Subcutaneous adipose tissue (tissue), 4 donors: ENCODE measurements at places on chromosomes 4 and X. TPM values are rescaled to one million over a fixed set of nuclear protein-coding genes. Genes with fewer than 3 reads are reported as not detected.

Gene RAB40A
- total RNA-seq = 0.65 TPM

Gene TSPAN5
- total RNA-seq = 3.4 TPM

Gene C1QTNF7
- total RNA-seq = 18.9 TPM

Gene OTUD5
- 47.5 TPM for total RNA-seq

Gene SFRP2
- 3.1 TPM for total RNA-seq

Gene SMIM10
- 6.0 TPM for total RNA-seq

Gene NLGN4X
- total RNA-seq = 0.22 TPM

Gene TEX13B
- total RNA-seq = not detected

Gene SLITRK2
- total RNA-seq = 0.94 TPM

Gene COMMD8
- 18.5 TPM for total RNA-seq

Gene FOXR2
- not detected for total RNA-seq

Gene JAKMIP1
- total RNA-seq = 0.38 TPM

Gene JADE1
- total RNA-seq = 56.9 TPM

Gene TBX22
- not detected for total RNA-seq

Gene CC2D2A
- total RNA-seq = 12.6 TPM

Gene DIPK2B
- total RNA-seq = 36.0 TPM

Gene FGFR3
- 0.94 TPM for total RNA-seq

Gene PCDH11X
- 0.65 TPM for total RNA-seq

Gene GATA1
- total RNA-seq = 0.44 TPM

Gene QRFPR
- total RNA-seq = 0.44 TPM

Gene MAGEC1
- not detected for total RNA-seq

Gene MAGEA9B
- total RNA-seq = not detected

Gene ANAPC4
- 43.0 TPM for total RNA-seq

Gene CACNA1F
- 0.66 TPM for total RNA-seq

Gene CXCL9
- 0.75 TPM for total RNA-seq

Gene SULT1B1
- total RNA-seq = 3.3 TPM

Gene PNMA3
- not detected for total RNA-seq

Gene MAP3K15
- total RNA-seq = not detected

Gene MUC7
- not detected for total RNA-seq

Gene PPEF2
- total RNA-seq = not detected

Gene RADX
- total RNA-seq = 2.6 TPM

Gene SYP
- 2.4 TPM for total RNA-seq

Gene IL9R
- not detected for total RNA-seq

Gene SPANXA1
- not detected for total RNA-seq

Gene GRPR
- not detected for total RNA-seq

Gene RTL3
- 0.22 TPM for total RNA-seq

Gene NWD2
- total RNA-seq = 2.1 TPM

Gene MAGEA12
- not detected for total RNA-seq

Gene GUCY1A1
- 7.0 TPM for total RNA-seq

Gene TCP11X2
- not detected for total RNA-seq
